ENCODE measurements at places on chromosomes 12 and 14. TPM values are rescaled to one million over a fixed set of nuclear protein-coding genes. Genes with fewer than 3 reads are reported as not detected.

DNA sequence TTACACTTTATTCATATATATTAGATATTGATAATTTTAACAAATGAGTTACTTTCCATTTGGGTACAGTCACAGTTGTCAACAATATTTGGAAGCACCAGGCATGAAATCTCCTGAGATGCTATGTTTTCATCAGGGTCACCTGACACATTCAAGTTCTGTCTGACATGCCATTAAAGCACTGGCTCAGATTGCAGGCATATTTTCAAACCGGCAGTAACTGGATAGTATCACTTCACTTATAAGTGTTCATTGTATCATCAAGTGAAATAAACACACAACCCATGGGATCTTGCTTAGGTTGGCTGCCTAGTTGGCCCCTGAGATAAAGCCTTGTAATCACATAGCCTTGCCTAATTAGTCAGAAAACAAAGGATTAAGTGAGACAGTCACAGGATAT lies 4.8 kb downstream of the IFNG start:
- no peak for DNase-seq

DNA sequence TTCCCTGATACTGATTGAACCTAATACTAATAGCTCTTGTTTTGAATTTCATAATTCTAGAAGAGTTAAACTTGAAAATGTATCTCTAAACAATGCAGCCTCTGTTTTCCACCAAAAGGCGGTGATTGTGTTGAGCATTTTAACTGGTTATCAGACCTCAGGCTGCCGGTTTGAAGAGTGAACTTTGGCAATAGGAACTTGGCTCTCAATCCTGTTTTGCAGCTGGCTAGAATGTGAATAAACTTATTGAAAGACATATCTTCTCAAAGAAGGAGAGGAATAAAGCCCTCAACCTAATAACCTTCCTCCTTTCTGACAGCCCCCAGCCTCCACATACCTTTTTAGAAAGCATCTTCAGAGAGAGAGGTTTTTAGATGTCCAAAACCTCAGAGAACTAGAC lies 105.4 kb downstream of the SRGAP1 start:
- no peak for DNase-seq

Gene ACSM4
- total RNA-seq = not detected

Gene MMP17
- 10.8 TPM for total RNA-seq

DNA sequence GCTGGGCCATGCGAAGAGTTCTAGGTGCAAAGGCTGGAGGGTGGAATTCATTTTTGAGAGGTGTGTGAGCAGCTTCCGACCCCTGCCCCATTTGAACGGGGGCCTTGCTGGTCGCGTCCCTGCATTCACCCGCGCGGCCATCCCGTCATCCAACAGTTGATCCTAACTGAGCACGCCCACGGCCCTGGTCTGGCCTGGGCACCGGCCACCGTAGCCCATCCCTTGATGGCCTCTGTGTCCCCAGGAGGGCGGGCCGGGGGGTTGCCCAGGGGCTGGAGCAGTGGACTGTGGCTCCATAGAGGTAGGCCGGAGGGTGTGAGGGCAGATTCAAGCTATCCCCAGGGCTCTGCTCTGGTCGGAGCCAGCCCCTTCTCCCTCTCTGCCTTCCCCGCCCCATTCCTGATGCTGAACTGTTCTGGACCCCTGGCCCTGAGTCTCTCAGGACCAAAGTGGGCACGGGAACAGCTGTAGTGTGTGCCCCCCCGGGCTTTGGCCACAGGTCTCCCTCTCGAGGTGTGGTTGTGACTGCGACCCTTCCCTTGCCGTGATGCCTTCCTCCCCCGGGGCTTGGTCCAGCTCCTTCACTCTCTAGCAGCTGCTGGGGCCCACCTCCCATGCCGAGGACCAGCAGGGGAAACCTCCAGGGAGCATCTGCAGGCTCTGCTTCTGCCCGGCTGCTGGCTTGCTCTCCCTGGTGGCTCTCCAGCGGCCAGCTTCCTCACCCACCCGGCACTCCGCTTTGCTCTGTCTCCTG lies 9.1 kb downstream of the MEG3 start:
- no peak for DNase-seq

DNA sequence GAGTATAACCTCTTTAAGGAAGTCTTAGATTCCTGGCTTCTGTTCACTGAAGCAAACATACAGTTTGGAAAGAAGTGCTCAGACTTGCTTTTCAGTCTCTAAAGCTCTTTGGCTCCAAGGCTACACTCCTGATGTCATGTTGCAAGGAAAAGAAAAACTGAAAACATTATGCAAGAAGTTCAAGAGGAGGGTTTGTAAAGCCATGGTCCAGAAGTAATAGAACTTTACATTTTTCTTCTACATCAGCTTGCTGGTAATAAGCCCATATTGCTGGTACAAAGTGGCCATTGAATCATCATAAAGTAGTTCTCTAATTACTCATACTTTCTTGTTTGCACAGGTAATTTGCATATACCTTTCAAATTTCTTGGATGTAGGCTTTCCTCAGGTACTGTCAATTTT lies 83.6 kb downstream of the BBS10 start:
- DNase-seq = no peak

Data from MG63 (cell line).